ENCODE measurements at places on chromosomes 13 and 19. TPM values are rescaled to one million over a fixed set of nuclear protein-coding genes. Genes with fewer than 3 reads are reported as not detected.

SPRED3 gene
- 0.84 TPM for total RNA-seq

SOX1 gene
- total RNA-seq: not detected

ERICH4 gene
- not detected for total RNA-seq

ZNF610 gene
- 1.8 TPM for total RNA-seq

ELANE gene
- total RNA-seq: 0.15 TPM

ZNF865 gene
- 3.2 TPM for total RNA-seq

TMEM145 gene
- not detected for total RNA-seq

FFAR2 gene
- not detected for total RNA-seq

DKKL1 gene
- 1.3 TPM for total RNA-seq

BRSK1 gene
- 5.8 TPM for total RNA-seq

ZNF540 gene
- total RNA-seq: 0.30 TPM

ZNF626 gene
- total RNA-seq: 4.0 TPM

NBEA gene
- 0.89 TPM for total RNA-seq

NLRP7 gene
- not detected for total RNA-seq

CYP4F12 gene
- not detected for total RNA-seq

KCNRG gene
- total RNA-seq: 1.2 TPM

CGB5 gene
- not detected for total RNA-seq

SHANK1 gene
- 1.8 TPM for total RNA-seq

ABHD13 gene
- 4.4 TPM for total RNA-seq

GJB6 gene
- total RNA-seq: not detected

Data from bronchus fibroblast of lung (primary cell).